ENCODE measurements at places on chromosomes 11 and 22.

DNA sequence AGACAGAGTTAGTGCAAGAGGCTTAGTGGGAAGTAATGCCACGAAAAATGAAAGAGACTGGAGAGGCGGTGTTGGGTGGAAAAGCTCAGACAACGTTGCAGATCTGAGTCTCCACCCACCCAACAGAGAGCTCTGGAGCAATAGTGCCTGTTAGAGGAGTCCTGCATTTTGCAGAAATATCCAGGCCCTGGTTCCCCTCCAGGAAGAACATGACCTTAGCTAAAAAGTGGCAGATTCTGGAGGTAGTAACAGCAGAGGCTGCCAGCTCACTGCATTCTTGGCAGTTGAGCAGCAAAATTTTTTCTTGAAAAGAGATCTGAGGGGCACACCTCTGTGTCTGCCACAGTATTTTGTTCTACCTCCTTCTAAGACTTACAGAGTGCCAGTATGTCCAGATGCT lies 27.7 kb upstream of the BIRC3 start:
- no peak for DNase-seq

GRCh38 chr11:10625982-10626311 lies 57.5 kb upstream of the LYVE1 start:
- no peak for DNase-seq

DNA sequence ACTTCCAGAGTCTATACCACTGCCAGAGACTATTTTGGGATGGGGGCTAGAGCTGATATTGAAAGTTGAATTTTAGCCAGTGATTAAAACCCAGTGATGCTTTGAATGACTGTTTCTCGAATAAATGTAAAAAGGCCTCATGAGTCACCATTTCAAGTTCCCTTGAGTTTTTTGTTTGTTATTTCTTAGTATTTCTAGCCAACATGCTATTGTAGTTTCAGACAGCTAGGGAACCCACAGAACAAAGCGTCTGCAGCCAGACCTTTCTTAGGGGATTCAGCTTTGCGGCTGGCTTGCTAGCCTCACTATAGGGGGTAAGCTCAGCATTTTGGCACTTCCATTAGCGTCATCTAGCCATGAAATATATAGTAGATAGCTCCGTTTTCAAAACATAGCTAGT lies 66.5 kb downstream of the DBX1 start:
- no peak for DNase-seq

DNA sequence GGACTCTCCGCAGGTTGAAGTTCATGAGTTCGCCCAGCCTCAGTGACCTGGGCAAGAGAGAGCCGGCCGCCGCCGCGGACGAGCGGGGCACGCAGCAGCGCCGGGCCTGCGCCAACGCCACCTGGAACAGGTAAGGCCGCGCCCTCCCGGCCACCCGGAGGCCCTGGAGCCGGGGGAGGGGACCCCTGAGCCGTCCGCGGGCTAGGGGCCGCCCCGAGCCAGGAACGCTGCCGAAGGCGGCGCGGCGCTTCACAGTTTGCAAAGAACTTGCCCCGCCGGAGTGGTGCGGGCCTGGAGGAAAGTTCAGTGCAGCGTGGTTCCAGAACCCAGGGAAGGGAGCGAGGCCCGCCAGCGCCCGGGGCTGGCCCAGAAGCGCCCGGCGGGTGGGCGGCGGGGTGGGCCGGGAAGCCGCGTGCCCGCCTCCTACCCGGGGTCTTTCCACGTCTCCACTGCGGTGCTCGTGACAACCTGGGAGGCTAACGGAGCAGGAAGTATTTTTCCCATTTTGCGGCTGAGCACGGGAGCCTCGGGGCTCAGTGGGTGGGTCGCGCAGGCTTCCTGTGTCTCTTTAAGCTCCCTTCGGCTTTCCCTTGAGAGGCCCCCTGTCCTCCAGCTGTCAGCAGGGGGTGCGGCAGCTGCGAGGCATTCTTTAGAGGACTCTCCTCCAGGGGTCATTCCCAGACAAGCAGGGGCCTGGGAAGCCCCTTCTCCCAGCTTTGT lies 635 bp downstream of the PRR5 start:
- peak; percentile 75 for DNase-seq

GRCh38 chr11:36455658-36456111 lies 54.4 kb downstream of the TRAF6 start:
- no peak for DNase-seq

DNA sequence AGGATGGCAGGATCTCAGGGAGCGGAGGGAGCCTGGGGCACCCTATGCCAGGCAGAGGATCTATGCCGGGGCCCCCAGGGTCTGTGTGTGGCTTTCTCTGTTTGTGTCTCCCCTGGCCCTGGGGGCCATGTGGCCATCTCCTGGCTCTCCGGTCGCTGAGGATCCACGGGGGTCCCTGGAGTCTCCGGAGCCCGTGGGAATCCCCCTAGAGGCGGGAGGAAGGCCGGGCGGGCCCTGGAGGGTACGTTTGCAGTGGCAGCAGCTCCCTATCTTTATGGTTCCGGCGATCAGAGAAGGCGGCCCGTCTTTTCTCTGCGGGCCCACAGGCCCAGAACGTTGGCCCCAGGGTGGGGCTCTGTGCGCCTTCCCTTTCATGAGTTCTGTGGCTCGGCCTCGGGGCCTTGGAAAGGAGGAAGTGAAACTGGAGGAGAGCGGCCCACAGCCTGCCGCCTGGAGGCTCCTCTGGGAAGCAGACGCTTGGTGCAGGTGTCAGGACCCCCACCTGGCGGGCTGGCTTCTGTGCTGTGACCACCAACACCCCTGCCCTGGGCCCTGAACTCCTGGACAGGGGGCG lies 82.1 kb downstream of the KCNQ1 start:
- DNase-seq = no peak

DNA sequence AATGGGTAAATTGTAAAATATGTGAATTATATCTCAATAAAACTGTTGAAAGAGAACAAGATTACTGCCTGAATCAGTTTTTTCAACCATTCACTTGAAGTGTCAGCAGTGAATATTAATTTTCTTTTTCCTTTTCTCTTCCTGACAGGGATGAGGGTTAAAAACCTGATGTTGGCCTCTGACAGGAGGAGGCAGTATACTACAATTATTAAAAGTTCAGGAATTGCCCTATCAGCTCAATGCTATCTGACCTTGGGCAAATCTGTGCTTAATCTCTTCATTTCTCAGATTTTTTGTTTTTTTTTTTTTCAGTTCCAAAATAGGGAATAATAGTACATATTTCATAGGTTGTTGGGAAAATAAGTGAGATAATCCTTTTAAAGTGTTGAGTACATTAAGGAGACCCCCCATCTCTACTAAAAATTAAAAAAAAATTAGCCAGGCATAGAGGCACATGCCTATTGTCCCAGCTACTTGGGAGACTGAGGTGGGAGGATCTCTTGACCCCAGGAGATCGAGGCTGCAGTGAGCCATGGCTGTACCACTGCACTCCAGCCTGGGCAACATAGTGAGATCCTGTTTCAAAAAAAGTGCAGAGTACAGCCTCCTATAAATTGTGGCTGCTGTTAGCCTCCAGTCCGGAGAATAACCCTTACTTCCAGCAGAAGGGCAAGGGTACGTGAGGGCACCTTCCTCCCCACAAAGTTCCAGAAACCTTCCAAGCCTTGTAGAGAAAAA lies 48.8 kb downstream of the TRIM44 start:
- DNase-seq = no peak

DNA sequence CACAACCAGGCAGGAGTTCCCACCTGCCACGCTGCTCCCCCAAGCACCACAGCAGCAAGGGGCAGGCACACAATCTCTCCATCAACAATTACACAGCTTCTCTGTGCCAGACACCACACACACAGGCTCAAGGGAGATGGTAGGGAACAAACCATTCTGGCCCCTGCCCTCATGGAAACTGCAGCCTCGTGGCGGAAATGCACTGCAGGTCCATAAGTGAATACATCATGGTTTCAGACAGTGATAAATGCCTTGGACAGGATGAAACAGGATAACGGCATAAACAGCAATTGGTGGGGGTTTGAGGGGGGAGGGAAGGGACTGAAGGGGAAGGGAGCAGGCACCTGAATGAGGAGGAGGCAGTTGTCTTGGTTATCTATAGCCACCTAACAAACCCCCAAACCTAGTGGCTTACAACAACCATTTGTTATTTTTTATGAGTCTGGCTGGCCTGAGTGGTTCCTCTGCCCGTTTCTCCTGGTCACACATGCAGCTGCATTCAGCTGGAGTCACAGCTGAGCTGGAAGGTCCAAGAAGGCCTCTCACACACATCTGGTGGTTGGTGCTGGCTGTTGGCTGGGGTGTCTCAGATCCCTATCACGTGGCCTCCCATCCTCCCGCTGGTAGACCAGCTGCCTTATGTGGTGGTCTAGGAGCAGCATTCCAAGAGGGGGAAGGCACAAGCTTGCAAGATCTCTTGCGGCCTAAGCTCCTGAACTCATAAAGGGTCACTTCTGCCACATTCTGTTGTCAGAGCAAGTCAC lies 15.0 kb upstream of the YWHAH start:
- no peak for DNase-seq

GRCh38 chr11:126210871-126211235 lies 597 bp downstream of the RPUSD4 start:
- no peak for DNase-seq

All from H1 (cell line).